ENCODE measurements at places on chromosomes 13 and 19. TPM values are rescaled to one million over a fixed set of nuclear protein-coding genes. Genes with fewer than 3 reads are reported as not detected.

The PLA2G4C gene
- 19.3 TPM for total RNA-seq

The MUC16 gene
- total RNA-seq, result 0.43 TPM

DNA sequence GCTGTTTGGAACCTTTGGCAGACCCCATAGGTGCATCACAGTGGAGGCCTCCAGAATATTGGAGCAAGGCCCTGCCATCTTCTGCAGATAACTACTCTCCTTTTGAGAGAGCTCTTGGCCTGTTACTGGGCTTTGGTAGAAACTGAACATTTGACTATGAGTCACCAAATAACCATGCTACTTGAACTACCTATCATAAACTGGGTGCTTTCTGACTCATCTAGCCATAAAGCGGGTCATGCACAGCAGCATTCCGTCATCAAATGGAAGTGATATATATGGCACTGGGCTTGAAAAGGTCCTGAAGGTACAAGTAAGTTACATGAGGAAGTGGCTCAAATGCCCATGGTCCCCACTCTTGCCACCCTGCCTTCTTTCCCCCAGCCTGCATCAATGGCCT is 782.5 kb upstream of the SLITRK6 start:
- no peak for DNase-seq

- no peak for DNase-seq
Measured at GRCh38 chr19:15669891-15670290, 3.0 kb upstream of the CYP4F12 start.

DNA sequence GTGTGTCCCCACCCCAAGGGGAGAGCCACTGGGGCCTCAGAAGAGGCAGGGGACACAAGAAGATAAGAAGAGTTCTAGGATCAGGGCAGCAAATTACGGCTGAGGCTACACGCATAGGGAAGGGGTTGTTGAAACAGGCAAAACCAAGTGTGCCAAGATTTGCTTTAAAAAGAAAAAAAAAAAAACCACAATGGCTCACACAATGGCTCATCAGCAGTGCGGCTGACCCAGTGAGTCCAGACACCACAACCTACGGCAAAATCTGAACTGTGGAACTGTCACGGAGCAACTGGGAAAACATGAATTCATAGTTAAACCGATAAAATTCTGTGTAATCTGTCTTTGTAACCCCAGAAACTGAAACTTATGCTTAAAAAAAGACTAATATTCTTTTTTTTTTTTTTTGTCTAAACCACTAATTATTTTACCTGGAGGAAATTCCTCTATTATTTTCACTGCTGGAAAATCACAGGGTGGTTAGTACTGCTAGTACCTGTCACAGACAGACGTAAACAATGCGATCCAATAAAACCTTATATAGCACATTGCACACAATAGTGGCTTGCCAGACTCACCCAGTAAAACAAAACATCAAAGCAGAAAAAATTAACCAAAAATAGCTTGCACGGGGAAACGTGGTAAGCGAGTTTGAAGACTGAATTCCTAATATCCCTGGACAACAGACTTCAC is 325.4 kb upstream of the TSHZ3 start:
- DNase-seq, result no peak

- no peak for DNase-seq
Measured at GRCh38 chr19:51548891-51549305, 17.4 kb upstream of the SIGLEC6 start.

GRCh38 chr13:107370015-107370785 is 802.3 kb upstream of the ARGLU1 start:
- DNase-seq, result no peak
